Brain microvascular endothelial cell (primary cell): ENCODE measurements at places on chromosomes 11 and 22.

- no peak for DNase-seq
These were observed 7.6 kb upstream of the PPFIBP2 start for GRCh38 chr11:7506243-7506642.

DNA sequence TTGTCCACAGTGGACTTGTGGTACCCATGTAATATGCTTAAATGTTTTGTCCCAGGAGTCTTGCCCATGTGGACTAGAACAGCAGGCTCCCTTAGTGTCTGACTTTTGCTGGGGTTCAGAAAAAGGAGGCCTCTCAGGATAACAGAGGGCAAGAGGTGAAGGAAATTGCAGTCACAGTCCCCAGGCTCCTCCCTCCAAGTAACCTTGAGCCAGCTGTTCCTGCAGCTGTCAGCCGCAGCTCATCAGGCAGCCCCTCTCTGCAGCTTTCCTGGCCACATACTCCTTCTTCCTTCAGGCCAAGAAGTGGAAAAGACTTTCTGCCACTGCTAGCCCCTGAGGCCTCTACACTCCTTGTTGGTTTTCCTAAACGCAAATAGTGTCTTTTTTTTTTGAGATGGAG lies 6.3 kb upstream of the MYO18B start:
- no peak for DNase-seq

DNA sequence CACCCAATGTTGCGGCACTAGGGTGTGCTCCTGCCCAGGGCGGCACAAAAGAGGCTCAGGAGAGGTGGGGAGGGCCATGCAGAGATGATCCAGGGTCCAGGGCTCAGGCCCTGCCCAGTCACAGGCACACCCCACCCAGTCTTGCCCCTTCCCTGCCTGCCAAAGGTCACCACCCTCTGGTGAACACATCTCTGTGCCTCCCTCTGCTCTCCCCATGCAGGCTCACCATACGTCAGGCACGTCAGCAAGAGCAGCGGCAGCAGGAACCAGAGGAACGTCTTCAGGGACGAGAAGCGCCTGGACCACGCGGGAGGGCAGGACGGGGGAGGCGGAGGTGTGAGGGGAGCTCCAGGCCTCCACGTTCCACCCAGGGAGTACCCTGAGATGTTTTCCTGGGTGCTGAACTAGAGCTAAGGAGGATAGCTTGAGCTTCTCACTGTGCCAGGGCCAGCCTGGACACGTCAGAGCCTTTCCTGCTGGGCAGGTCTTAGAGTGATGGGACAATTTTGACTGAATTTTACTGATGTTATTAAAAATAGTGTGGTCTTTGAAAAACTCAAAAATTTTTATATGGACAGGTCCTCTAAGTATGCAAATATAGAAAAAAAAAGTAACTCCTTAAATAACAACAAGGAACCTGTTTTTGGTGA lies 7.2 kb downstream of the SUN2 start:
- no peak for DNase-seq

GRCh38 chr11:131759140-131759539 lies 388.7 kb downstream of the NTM start:
- no peak for DNase-seq

- peak; percentile 18 for DNase-seq
These were observed 10.5 kb downstream of the COMMD9 start for GRCh38 chr11:36278531-36279282.

DNA sequence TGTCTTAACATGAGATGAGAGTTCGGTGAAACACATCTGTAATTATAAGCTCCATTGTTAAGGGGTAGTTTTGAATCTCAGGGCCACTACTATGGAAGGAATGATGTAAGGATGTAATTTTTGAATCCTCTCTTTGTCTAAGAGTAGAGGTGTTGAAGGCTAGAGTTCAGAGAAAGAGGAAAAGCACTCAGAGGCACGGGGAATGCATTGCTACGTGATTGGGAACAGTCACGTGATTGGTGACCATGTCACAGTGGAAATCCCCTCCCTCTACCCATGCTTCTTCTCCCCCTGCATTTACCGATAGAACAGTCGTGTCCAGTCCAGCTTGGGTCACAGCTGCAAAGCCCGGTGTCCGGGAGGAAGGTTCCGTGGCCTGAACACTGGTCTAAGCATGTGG lies 230.3 kb upstream of the NARS2 start:
- no peak for DNase-seq

- no peak for DNase-seq
These were observed 51.7 kb upstream of the PRODH start for GRCh38 chr22:18987765-18988164.

GRCh38 chr11:10809373-10810160 lies 841 bp upstream of the EIF4G2 start:
- DNase-seq = peak; percentile 79

- DNase-seq = no peak
These were observed 23.3 kb downstream of the DGCR6L start for GRCh38 chr22:20296598-20296997.

DNA sequence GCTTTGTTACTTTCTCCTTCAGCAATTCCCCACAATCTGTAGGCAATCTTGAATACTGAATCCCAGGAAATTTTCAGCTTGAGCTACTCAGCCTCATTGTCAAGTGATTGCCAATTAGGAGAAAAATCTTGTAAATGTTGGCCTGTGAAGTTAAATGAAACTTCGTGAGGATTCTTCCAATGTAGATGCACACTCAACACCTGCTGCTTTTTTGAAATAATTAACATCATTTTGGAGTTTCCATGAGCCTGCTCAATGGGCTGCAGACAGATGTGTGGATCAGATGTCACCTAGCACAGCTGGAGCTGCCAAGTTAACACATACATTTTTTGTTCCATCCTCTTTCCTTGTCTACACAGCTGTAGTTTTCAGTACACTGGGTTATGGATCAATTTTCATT lies 645.6 kb upstream of the LUZP2 start:
- no peak for DNase-seq

DNA sequence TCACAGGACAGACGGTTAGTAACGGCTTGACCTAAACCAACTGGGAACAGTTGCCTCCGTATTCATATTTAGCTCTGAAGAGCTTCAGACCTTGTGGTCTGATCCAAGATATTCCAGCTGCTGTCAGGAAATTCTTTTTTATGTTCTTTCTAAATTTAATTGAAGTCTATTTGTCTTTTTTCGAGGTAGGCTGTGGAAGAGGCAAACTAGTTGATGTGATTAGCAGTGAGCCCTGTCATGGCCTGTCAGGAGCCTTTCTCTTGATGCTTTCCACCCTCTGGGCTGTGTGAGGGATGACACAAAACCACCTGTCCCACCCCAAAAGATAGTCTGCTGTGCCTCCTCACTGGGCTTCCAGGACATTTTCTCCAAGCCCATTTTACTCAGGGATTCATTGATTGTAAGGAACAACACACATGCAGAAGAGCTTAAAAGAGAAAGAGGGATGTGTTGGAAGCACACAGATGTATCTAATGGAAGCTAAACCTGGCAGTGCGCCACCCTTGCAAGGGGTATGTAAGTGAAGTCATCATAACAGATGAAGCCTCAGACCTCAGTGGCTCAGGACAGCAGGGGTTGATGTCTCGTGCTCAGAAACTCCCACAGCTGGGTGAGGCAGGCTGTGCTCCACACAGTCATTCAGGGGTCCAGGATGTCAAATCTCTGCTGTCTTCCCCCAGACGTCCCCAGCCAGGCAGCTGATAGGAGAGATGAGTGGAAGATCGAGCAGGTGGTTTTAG lies 170.0 kb downstream of the NCAM1 start:
- DNase-seq = no peak

DNA sequence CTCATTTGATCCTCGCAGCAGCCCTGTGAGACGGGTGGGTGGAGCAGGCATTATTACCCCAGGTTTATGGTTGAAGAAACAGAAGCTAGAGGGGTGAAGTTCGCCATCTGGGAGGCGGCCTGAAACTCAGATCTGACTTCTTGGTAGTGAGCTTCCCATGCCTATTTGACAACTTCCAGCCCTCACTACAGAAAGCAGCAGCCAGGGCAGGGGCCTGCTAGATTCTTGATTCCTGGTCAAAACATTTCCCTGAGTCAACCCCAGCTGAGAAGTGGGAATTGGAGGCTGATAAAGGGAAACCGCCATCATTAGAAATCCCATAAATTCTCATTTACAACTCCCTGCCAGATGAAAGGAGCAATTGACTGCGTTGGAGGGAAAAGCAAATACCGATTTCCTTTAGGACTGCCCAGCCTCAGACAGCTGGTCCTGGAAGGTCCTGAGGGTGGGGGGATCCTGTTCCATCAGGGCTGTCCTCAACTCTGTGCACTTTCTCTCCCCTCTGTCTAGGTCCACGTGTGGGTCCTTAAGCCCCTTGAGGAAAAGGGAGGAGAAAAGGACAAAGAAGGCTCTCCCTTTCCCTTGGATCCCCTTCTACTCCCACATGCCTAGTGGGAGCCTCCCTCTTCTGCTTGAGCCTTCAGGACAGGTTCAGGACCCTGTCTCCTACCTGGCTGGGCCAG lies 10.2 kb upstream of the NECTIN1 start:
- no peak for DNase-seq

DNA sequence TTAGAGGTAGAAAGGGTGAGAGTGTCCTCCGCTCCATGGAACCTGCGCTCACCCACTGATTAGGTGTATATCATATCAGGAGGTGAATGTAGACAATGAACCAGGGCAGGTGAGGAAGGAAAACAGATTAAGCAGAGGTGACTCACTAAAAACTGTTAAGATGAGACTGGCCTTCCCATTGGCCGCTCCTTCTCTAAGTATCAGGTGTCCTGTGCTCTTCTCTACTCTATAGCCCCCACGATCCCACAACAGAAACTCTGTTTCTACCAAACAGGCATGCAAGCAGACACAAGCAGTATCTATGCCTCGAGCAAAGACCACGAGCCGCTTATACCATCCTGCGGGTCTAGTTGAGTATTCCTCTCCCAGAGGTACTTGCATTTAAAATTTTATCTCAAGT lies 103.1 kb downstream of the SNX19 start:
- no peak for DNase-seq

- peak; percentile 74 for DNase-seq
These were observed 63.6 kb upstream of the EP300 start for GRCh38 chr22:41028841-41029240.

- DNase-seq = no peak
These were observed 54.3 kb downstream of the SBF1 start for GRCh38 chr22:50420581-50420980.

GRCh38 chr11:96465512-96465911 lies 75.7 kb downstream of the JRKL start:
- no peak for DNase-seq

GRCh38 chr11:40602866-40603552 lies 856.4 kb downstream of the LRRC4C start:
- DNase-seq = no peak

- no peak for DNase-seq
These were observed 20.5 kb upstream of the PARVB start for GRCh38 chr22:44003405-44004103.

GRCh38 chr11:45395947-45396346 lies 109.8 kb upstream of the SYT13 start:
- no peak for DNase-seq
